Fibroblast of lung (primary cell): ENCODE measurements at places on chromosomes 4 and X. TPM values are rescaled to one million over a fixed set of nuclear protein-coding genes. Genes with fewer than 3 reads are reported as not detected.

KIF4A gene
- total RNA-seq = 1.8 and 5.6 TPM in 2 replicates

GRCh38 chr4:83204731-83205130 is 79.9 kb downstream of the COQ2 start:
- H3K36me3 ChIP-seq = no peaks in the 10 kb centered on the region
- H3K27me3 ChIP-seq = no peaks in the 10 kb centered on the region
- no peak overlapping the region for H3K4me3 ChIP-seq
- no peak for DNase-seq
- H3K27ac ChIP-seq = no peak overlapping the region

DNA sequence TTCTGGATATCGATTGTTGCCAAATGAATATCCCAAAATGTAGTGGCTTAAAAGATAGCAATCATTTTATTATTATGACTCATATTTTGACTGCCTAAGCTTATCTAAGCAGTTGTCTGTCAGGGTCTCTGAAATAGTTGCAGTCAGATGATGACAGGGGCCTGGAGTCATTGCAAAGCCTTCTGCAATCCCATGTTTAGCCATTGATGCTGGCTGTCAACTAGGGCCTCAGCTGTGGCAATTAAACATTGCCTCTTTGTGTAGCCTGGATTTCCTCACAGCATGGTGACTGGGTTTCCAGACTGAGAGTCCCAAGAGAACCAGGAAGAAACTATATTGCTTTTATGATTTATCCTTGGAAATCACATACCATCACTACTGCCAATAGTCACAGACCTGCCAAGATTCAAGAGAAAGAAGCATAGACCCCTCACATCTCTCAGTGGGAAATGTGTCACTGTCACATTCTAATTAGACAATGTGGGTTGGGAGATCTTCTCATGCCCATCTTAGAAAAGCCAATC is 227.3 kb upstream of the NOCT start:
- H3K4me1 ChIP-seq = no peaks in the 10 kb centered on the region
- no peaks in the 10 kb centered on the region for H3K27me3 ChIP-seq
- H3K36me3 ChIP-seq = no peaks in the 10 kb centered on the region
- no peak overlapping the region for H3K4me3 ChIP-seq
- H3K27ac ChIP-seq = no peak overlapping the region
- no peak for DNase-seq

- no peaks in the 10 kb centered on the region for H3K36me3 ChIP-seq
- peaks cover 3% of the 10 kb centered on the region for H3K4me1 ChIP-seq
- peak; percentile 62 for DNase-seq
These were observed 3.2 kb upstream of the NEK1 start for GRCh38 chr4:169615467-169616106.

- no peaks in the 10 kb centered on the region for H3K36me3 ChIP-seq
- no peak within 1 kb of the TSS for H3K27ac ChIP-seq
- no peak within 1 kb of the TSS for H3K4me3 ChIP-seq
- DNase-seq = no peak
- H3K27me3 ChIP-seq = no peaks in the 10 kb centered on the region
These were observed at the start of gene GPR82 for GRCh38 chrX:41723826-41724225. TSS of gene GPR82 (plus strand) at chrX:41724181. CDS start at chrX:41727027, 2,846 bp downstream.

DNA sequence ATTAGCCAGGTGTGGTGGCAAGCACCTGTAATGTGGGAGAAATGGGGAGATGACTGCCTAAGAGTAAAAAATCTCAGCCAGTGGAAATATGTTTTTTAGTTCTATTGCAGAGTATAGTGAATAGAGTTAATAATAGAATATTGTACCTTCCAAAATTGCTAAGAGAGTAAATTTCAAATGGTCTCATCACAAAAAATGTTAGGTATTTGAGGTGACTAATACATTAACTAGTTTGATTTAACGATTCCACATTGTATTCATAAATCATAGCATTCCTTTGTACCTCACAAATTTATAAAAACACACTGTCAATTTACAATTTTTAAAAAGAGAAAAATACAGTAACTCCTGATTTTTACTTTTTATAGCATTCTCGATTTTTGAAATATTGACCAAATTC is 681.5 kb upstream of the EPHA5 start:
- no peaks in the 10 kb centered on the region for H3K4me1 ChIP-seq
- H3K36me3 ChIP-seq = no peaks in the 10 kb centered on the region
- H3K27me3 ChIP-seq = no peaks in the 10 kb centered on the region
- H3K27ac ChIP-seq = no peak overlapping the region
- DNase-seq = peak; percentile 42

DNA sequence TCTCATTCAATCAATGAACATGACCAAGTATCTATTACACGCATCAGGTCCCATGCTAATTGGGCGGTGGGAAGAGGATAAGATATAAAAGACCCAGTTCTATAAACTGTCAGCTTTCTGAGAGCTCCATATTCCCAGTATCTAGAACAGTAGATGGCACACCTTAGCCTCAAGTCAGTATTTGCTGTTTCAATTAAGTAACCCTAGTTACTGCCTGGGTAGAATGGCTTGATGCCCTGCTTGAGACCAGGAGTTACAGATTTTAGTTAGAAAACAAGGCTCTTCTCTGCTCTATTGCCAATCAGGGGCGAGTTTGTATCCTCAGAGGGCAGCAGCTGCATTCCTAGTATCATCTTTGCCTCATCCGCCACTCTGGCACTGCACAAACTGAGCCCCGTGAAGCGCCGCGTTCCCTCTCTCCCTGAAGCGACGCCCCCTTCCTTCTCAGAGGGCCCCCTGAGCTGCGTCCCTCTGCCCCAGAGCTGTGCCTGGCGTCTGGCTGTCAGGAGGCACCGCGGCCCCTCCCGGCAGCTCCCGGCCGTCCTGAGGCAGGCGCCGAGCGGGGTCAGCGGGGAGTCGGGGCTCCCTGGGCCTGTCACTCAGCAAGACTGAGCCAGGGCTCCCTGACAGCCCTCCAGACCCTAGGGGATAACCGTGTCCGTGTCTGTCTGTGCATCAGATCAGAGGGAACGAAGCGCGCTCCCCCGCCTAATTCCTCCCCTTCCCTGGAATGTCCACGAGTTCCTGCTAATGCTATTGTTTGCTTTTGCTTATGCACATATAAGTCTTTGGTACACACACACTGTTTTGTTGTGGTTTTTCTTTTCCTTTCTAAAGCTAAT is 212.4 kb upstream of the TTC29 start:
- no peak overlapping the region for H3K27ac ChIP-seq
- no peaks in the 10 kb centered on the region for H3K27me3 ChIP-seq
- H3K36me3 ChIP-seq = no peaks in the 10 kb centered on the region
- DNase-seq = peak; percentile 39
- no peaks in the 10 kb centered on the region for H3K4me1 ChIP-seq

SLC16A2 gene
- total RNA-seq = 5.6 and 7.8 TPM in 2 replicates

DNA sequence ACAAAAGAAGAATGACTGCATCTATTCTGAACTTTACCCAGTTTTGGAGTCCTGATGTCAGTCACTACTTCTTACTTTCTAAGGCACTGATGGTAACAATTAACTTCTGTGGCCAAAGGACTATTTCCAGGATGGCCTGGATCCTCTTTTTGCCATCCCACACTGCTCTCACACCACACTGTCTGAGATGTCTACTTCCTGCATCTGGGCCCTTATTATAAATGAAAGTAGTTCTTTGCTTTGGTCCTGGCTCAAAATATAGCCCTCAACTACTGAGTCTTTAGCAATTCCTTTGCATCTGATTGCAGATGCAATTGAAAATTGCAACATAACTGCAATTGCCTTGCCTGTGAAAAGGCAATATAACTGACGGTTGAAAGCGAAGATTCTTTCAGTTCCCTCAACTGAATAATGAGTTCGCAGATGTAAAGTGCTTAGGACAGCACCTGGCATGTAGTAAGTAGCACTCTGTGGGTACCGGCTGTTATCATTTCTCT is 44.2 kb downstream of the COQ2 start:
- H3K27me3 ChIP-seq = no peaks in the 10 kb centered on the region
- H3K4me1 ChIP-seq = no peaks in the 10 kb centered on the region
- no peak for DNase-seq
- H3K36me3 ChIP-seq = no peaks in the 10 kb centered on the region
- H3K27ac ChIP-seq = no peak overlapping the region
- no peak overlapping the region for H3K4me3 ChIP-seq

SLC25A53 gene
- total RNA-seq = 13.4 and 13.7 TPM in 2 replicates

DNA sequence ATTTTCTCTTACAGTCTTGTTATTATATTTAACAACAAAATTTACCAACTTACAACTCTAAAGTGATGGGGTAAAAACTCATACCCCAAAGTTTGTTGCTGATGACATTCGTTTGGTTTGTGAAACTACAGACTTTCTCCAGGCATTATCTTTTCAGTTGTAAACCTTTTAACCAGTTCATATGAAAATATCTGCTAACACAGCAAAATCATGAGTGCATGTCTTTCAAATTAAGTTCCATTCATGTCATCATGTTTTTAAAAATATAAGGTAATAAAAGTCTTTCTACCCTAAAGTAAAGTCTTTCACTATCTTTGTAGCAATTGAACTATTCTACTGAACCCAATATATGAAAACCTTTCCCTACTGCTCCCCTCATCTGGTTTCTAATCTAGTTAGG is 3.4 kb upstream of the GALNTL6 start:
- H3K36me3 ChIP-seq = no peaks in the 10 kb centered on the region
- no peaks in the 10 kb centered on the region for H3K4me1 ChIP-seq
- H3K27me3 ChIP-seq = no peaks in the 10 kb centered on the region
- no peak for DNase-seq
- H3K4me3 ChIP-seq = no peak overlapping the region

GPRASP2 gene
- 16.9 and 24.6 TPM in 2 replicates for total RNA-seq

- no peak overlapping the region for H3K4me3 ChIP-seq
- DNase-seq = no peak
- peaks cover 8% of the 10 kb centered on the region for H3K4me1 ChIP-seq
- no peaks in the 10 kb centered on the region for H3K36me3 ChIP-seq
These were observed 1.6 kb downstream of the TBC1D14 start for GRCh38 chr4:6910960-6911874.

CNGA1 gene
- not detected in 2 replicates for total RNA-seq

GRCh38 chr4:40363382-40363920 is 28.3 kb downstream of the CHRNA9 start:
- no peaks in the 10 kb centered on the region for H3K36me3 ChIP-seq
- H3K4me1 ChIP-seq = no peaks in the 10 kb centered on the region
- no peak overlapping the region for H3K27ac ChIP-seq
- no peaks in the 10 kb centered on the region for H3K27me3 ChIP-seq
- H3K4me3 ChIP-seq = no peak overlapping the region
- no peak for DNase-seq

GRCh38 chr4:72418458-72418857 is 150.6 kb downstream of the ADAMTS3 start:
- peak; percentile 77 for DNase-seq
- no peaks in the 10 kb centered on the region for H3K4me1 ChIP-seq
- H3K27ac ChIP-seq = no peak overlapping the region
- no peak overlapping the region for H3K4me3 ChIP-seq
- H3K27me3 ChIP-seq = no peaks in the 10 kb centered on the region

ADH1B gene
- 364 and 844 TPM in 2 replicates for total RNA-seq

- H3K4me3 ChIP-seq = no peak overlapping the region
- no peaks in the 10 kb centered on the region for H3K27me3 ChIP-seq
- H3K4me1 ChIP-seq = no peaks in the 10 kb centered on the region
These were observed 3.2 kb downstream of the TDO2 start for GRCh38 chr4:155906554-155907247.

- H3K4me3 ChIP-seq = no peak overlapping the region
- DNase-seq = peak; percentile 16
- no peaks in the 10 kb centered on the region for H3K27me3 ChIP-seq
These were observed 12.2 kb upstream of the WFS1 start for GRCh38 chr4:6257247-6258025.

- no peaks in the 10 kb centered on the region for H3K36me3 ChIP-seq
- H3K4me3 ChIP-seq = no peak overlapping the region
- H3K27ac ChIP-seq = no peak overlapping the region
- DNase-seq = peak; percentile 0
- no peaks in the 10 kb centered on the region for H3K27me3 ChIP-seq
- H3K4me1 ChIP-seq = no peaks in the 10 kb centered on the region
These were observed 158.0 kb downstream of the CBLL2 start for GRCh38 chrX:22430701-22431100.

DNA sequence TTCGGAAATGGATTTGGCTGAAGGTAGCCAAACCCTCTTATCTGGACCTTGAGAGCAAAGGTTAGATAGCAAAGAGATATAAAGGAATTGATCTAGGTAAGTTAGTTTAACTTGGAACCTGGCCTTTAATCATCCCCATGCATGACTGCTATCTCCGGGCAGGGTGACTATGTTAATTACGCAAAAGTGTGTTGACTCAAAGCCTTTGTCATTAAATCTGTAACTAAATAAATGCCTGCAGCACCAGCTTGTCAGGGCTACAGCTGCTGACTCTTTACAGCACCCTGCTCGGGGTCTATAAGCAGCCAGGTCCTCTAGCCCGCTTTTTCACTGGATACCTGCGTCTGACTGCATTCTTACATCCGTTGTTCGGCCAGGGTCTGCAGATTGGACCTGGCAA is 201.7 kb downstream of the TBCK start:
- no peak for DNase-seq
- no peak overlapping the region for H3K4me3 ChIP-seq
- no peaks in the 10 kb centered on the region for H3K4me1 ChIP-seq
- no peaks in the 10 kb centered on the region for H3K27me3 ChIP-seq
- no peaks in the 10 kb centered on the region for H3K36me3 ChIP-seq
- H3K27ac ChIP-seq = no peak overlapping the region

DNA sequence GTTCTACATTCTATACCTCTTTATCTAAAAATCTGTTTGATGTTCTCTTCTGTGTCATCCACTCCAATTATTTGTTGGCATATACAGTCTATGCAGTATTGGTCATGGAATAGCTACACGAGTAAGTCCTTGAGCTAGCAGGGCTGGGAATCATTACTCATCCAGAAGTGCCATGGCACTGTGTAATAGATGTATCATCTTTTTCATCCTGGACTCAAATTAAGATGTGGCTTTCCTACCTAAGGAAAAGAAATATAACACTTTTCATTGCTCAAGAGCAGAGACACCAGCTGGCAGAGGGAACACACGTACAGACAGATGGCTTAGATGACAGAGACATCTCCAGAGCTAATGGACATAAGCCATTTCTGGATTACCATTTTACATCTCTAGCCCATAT is 159.8 kb downstream of the FAM13A start:
- H3K4me1 ChIP-seq = peaks cover 3% of the 10 kb centered on the region
- no peaks in the 10 kb centered on the region for H3K36me3 ChIP-seq
- H3K27me3 ChIP-seq = no peaks in the 10 kb centered on the region
- H3K4me3 ChIP-seq = no peak overlapping the region
- DNase-seq = no peak

MAGEC3 gene
- not detected in 2 replicates for total RNA-seq

LETM1 gene
- 70.4 TPM in 2 replicates for total RNA-seq

DNA sequence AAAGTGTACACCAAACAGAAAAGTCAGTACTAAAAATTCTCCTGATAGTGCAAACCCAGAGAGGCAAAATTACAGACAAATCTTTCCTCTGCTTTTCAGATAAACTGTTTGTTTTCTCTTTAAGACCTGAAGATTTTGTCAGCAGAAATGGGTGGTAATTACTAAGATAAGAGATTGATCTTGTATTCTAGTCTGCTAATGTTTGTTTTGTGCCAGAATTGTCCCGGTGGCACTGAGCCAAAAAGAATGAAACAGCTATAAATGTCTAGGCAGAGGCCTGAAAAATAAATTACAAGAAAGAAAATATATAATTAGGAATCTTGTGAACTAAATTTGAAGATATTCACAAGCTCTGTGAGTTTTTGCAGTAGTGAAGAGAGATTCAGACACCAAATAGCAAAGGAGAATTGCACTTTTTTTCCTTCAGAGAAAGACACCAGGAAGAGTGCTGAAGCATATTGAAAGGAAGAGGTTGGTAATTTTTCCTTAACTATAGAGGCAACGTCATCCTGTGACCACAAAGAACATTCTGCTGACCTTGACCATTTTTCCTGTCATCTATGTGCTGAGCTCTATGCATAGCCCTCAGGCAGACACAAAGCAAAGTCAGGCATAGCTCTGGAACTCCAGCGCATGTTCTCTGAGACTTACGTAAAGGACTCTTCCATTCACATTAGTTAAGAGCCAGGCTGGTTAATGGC is 314.5 kb upstream of the RASGEF1B start:
- H3K36me3 ChIP-seq = no peaks in the 10 kb centered on the region
- H3K27me3 ChIP-seq = no peaks in the 10 kb centered on the region
- H3K27ac ChIP-seq = no peak overlapping the region
- no peak overlapping the region for H3K4me3 ChIP-seq
- DNase-seq = no peak
